ENCODE measurements at places on chromosomes 2 and 18.

DNA sequence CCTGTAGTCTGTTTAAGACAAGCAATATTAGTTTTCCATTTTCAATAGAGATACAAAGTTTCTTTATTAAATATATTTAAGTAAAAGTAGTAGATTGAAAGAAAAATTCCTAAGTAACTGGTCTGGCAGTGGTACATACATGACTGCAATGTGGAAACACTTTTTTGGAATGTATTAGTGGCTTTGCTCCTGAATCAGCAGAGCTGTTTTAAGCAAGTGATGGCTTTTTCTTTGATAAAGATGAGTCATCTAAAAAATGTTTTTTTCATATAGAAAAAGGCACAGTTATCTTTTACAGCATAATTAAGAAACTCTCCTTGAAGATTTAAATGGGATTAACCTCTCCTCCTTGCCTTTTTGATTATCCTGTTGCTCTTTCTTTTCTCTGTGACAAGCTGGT lies 34.9 kb downstream of the KDM3A start:
- DNase-seq: no peak

DNA sequence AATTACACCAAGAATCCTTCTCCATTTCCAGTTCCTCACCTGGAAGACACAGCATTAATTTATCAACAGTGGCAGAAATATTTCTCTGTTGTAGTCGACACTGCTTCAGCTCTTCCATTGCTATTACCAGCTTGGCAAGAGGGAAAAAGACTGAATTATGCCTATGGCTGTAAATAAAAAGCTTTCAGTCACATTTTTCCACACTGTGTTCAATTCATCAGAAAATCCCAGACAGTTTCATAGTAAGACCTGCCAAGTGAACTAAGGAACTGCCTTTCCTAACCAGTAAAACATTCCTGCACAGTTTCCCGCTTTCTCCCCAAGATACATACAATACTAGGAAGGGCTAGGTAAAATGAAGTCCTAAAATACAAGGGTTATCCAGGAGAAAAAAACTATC lies 94.7 kb downstream of the EXOC6B start:
- DNase-seq: no peak

GRCh38 chr2:235001237-235002133 lies 49.7 kb downstream of the SH3BP4 start:
- no peak for DNase-seq

GRCh38 chr2:216302981-216303676 lies 69.2 kb downstream of the MARCHF4 start:
- no peak for DNase-seq

DNA sequence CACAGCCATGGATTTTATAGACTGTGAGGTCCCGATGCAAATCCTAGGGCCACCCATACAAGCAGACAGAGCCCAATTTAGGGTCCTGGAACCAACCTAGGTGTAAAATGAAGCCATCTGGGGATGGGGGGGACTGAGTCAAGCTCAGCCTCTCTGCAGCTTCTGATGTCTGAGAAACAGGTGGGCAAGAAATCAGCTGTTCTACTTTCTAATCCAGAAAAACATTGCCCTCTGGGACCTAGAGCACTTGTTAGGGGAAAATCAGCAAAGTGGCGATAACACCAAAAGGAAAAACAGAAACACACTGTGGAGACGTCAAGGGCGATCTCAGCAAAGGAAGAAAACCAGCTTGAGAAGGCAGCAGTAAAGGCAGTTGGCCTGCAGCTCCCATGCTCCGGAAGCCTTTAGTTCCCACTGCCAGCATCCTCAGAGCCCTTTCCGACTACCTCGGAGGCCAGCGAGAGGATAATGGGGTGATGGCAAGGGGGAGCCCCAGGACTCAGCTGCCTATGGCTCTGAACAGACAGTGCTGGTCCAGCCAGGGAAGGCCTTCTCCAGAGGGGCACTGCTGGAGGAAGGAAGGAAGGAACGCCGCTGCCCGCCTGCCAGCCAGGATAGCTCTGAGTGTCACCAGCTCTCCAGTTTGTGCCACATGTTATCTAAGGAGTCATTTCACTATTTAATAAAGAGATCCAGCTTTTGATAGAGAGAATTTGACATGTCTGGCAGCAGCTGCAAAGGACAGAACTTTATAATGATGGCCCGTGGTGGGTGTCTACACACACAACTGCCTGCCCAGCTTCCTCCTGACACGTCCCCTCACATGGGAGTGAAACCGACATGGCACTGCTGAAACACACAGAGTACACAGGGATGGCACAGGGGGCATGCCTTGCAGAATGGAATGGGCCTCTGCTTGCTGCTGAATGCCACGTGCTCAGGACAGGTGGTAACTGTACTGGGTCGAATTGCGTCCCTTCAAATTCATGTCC lies 37.7 kb downstream of the HS1BP3 start:
- DNase-seq: no peak

GRCh38 chr2:191298306-191298705 lies 53.1 kb downstream of the MYO1B start:
- no peak for DNase-seq

DNA sequence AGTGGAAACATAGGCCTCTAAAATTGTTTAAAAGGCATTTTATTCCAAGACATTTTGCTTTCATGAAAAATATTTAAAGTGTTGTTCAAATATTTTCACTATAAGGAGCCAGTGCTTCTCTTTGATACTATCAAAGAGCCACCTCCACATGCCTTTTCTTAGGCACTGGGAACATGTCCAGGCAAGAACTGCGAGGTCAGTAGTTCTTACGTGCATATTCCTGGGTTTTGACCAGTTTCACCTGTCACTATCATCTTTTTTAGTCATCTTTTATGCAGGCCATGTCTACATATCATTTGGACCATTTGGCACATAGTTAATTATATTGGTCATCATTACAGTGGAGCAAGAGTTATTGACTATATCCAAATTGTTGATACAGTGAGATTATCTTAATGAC lies 195.3 kb downstream of the CCDC85A start:
- peak; percentile 59 for DNase-seq

- DNase-seq: peak; percentile 72
These were observed 107.1 kb upstream of the STK17B start for GRCh38 chr2:196278491-196278911.

- DNase-seq: no peak
These were observed 97.5 kb downstream of the TFCP2L1 start for GRCh38 chr2:121187351-121187981.

GRCh38 chr2:241844066-241844728 lies 14.5 kb downstream of the PDCD1 start:
- peak; percentile 4 for DNase-seq

- peak; percentile 72 for DNase-seq
These were observed 131.6 kb downstream of the CDH2 start for GRCh38 chr18:28045176-28045810.

- DNase-seq: no peak
These were observed 15.6 kb upstream of the YWHAQ start for GRCh38 chr2:9646196-9647030.

DNA sequence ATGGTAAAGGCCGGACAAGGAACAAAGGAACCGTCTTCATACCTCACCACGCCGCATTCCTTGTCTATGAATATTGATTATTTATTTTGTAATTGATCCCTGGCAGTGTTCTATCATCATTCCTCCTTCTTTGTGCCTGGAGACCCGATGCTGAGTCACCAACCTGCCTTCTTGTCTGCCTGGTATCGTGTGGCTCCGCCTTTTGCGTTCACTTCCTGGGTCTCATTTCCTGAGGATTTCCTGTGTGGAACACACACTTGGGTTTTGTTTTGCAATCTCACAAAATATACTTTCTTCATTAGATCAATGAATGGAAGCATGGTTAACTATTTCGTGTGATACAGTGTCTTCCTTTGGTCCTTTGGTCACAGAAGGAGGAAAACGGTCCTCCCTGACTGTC lies 95.5 kb upstream of the SNTG2 start:
- peak; percentile 12 for DNase-seq

DNA sequence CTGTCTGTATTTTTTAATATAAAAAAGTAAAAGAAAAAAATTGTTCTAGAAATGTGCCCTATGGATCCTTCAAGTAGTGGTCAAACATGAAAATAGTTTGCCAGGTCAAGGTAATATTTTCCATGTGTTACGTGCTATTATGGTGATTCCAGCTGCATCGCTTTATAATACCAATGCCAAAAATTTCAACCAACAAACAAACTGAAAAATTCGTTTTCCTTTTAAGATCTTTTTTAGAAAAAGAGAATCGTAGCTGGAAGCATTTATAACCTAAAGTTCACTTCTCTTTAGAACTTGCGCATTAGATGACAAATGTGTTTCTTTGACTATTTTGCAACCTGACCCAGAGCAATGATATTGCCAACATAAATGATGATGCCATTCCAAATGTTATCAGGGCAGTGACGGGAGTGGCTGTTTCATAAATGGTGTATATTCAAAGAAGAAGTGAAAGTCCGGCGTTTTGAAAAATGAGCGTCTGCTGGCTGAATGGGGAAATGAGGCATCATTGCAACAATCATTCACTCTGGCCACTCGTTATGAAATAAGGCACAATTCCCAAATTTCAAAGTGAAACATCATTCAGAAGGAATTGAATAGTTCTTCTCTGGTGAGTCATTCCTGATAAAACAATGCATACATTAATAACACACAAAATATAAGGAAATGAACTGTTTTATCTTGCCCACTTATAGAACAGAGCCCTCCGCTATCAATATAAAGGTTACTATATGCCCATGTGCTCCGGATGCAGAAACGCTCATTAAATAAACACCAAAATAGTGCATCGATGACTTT lies 297.4 kb downstream of the TGIF1 start:
- peak; percentile 21 for DNase-seq

- DNase-seq: no peak
These were observed 64.3 kb downstream of the EDAR start for GRCh38 chr2:108924580-108925251.

- no peak for DNase-seq
These were observed 125.7 kb downstream of the NBAS start for GRCh38 chr2:15435474-15435873.

- DNase-seq: no peak
These were observed 83.5 kb upstream of the CDCA7 start for GRCh38 chr2:173271135-173271534.

DNA sequence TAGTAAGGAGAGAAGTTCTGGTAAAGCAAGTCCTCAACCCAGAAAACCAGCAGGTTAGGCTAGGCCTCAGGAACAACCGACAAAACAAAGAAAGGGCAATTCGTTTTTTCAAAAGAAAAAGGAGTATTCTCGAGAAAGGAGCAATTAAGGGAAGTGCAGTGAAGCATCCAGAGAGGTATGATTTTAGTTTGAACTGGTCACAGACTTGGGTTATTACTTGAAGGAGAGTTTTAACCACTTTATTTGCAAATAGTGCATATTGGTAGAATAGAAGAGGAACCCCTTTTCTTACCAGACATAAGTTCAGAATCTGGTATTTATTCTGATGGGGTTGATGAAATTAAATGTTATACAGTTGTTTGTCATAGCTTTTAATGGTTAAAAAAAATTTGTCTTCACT lies 110.0 kb upstream of the GCFC2 start:
- DNase-seq: no peak

- no peak for DNase-seq
These were observed 69.3 kb downstream of the NEDD4L start for GRCh38 chr18:58113337-58113736.

- no peak for DNase-seq
These were observed 224.8 kb upstream of the ID2 start for GRCh38 chr2:8457092-8457481.

- no peak for DNase-seq
These were observed 1.9 kb downstream of the DNMT3A start for GRCh38 chr2:25339791-25340180.

Data from bronchial epithelial cell (primary cell).